IPS-NIHi11 (cell line): ENCODE measurements at places on chromosomes 1 and 21.

DNA sequence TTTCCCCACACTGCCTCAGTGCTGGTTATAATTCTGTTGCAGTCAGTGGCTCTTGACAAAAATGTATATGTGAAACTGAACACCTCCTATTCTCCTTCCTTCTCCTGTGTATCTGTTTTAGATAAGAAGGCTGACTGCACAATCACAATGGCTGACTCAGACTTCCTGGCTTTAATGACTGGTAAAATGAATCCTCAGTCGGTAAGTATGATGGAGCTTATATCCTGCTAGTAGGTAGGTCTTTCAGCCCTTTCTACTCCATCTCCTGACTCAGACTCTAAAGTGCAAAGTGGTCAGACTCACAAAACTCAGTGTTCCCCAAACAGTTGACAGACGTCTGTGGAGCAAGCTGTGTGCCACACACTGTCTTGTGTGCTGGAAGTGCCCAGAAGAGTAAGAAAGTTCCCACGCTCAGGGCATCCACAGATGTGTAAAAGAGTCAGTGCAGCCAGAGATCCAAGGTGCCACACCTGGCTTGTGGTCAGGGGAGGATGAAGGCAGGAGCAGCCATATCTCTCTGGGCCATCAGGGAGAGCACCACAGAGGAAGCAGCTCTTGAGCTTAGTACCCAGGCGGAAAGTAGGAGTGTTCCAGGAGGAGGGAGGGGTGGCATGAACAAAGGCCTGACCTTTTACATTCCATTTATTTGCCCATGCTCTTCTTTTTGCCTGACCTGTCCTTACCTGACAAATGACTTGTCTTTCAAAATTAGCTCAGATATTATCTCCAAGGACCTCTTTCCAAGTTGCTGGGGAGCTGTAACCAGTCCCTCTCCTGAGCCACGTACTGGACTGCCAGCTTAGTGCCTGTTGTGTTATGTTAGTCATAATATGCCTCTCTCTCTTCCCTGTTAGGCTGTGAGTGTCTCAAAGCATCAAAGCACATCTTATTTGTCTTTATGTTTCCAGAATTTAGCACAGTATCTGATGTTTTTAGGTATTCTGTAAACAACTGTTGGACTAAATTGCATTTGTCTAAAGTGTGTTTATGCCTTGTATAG, 14.0 kb upstream of the PODN start:
- no peak for DNase-seq

DNA sequence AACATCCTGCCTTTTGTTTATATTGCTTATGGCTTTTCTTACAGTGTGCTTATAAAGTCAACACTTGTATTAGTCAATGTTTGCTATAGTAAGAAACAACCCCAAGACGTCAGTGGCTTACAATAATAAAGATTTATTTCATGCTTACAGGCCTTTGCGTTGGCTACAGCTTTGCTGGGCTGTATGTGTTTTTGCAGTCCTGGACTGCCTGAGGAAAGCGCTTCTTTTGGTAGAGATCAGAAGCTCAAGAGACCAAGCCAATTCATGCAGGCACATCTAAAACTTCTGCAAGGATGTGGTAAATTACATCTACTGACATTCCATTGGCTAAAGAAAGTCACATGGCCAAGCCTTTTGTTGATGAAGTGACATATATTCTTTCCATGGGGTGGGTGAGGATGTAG, 17.5 kb upstream of the PRKAA2 start:
- DNase-seq = no peak

DNA sequence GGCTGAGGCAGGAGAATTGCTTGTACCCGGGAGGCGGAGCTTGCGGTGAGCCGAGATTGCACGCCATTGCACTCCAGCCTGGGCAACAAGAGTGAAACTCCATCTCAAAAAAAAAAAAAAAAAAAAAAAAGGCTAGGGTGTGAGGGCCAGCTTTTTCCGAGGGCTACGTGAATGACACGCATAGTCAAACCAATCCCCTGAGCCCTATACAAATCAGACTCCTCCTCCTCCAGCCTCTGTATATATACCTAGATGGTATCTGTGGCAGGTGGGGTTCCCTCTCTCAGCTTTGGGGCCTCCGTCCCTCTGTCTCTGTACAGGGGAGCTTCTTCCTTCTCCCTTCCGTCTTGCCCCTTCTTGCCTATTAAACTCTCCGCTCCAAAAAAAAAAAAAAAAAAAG, 6.7 kb downstream of the S100A16 start:
- DNase-seq = no peak

DNA sequence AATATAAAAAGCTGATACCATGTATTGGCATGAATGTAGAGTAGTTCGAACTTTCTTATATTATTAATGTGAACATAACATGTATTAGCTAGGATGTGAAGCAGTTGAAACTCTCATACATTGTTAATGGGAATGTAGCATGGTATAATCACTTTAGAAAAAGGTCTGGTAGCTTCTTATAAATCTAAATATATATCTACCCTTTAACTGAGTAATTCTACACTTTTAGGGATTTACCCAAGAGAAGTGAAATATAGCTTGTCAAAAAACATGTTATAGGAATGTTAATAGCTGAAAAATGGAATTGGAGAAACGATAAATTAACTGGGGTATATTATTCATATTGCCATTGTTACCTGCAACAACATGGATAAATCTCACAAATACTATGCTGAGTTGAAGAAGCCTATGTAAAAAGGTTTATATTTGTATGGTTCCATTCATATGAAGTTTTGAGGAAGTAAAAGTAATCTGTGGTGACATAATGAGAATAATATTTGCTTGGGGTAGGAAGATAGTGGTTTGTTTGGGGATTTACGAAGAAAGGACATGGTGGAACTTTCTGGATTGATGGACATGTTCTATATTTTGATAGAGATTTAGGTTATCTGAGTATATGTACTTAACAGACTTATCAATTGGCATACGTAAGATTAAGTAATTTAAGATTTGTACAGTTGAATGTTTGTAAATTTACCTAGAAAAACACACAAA, 76.6 kb downstream of the MAST2 start:
- DNase-seq = no peak

DNA sequence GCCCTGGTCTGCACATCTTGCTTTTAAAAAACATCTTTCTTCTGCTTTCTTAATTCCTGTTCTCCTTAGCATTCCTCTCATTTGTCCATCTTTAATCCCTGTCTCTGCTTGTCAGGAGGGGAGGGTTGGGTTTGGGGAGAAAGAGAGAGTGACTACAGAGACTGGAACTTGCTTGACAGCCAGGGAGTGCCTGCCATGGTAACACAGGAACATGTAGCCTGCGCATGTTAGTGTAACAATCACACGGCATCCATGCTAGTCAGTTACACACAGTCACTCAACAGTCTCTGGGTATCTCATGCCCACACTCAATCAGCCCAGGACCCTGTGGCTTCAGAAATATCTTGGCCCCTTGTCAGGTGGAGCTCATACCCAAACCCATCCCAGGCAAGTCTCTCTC, 818 bp upstream of the TFAP2E start:
- no peak for DNase-seq

- no peak for DNase-seq
These were observed 1.5 kb downstream of the PARP1 start for GRCh38 chr1:226406401-226406881.

DNA sequence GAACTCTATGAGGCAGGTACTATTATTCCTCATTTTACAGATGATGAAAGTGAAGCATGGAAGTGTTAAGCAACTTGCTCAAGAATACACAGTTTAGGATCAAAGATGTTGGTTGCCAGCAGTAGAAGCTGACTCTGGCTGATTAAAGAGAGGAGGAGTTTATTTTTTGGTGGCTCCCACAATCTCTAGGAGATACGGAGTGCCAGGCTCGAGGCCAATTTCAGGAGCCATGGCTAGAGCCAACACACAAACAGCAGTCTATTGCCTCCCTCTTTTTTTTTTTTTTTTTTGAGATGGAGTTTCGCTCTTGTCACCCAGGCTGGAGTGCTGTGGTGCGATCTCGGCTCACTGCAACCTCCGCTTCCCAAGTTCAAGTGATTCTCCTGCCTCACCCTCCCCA, 19.6 kb downstream of the TTF2 start:
- no peak for DNase-seq

DNA sequence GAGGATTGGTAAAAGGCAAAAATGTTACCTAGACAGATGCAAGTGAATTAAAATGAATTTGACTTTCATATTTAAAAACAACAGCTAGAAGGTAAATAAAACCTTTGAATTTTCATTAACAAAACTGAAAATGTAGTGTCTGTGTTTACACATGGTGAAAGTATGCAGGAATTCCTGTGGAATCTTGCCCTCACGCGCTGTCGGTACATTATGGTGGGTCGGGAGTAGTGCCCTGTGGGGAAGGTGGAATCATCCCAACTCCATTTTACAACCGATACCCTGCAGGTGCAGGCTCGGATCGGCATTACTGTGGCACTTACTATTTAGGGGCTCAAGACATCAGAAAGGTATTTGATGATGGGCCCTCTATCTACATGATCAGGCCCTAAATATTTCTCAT, 197.2 kb upstream of the MAP1LC3C start:
- DNase-seq = no peak

DNA sequence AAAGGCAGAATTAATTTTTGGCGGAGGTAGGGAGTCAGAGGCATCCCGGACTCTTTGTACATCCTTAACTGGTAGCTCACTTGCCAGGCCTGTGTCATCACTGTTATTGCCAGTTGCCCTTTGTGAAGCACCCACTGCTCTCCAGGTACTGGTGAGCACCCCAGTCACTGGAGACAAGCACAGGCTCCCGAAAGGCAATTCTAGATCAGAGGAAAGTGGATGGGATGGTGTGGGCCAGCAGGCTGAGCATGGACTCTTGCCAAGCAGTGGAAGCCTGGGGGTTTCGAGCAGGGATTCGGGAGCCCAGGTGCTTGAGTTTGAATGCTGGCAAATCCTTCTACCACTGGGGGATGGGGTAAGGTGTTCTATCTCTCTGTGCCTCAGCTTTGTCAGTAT, 551.1 kb downstream of the MATN1 start:
- no peak for DNase-seq
